ENCODE measurements at places on chromosomes 1 and 21.

DNA sequence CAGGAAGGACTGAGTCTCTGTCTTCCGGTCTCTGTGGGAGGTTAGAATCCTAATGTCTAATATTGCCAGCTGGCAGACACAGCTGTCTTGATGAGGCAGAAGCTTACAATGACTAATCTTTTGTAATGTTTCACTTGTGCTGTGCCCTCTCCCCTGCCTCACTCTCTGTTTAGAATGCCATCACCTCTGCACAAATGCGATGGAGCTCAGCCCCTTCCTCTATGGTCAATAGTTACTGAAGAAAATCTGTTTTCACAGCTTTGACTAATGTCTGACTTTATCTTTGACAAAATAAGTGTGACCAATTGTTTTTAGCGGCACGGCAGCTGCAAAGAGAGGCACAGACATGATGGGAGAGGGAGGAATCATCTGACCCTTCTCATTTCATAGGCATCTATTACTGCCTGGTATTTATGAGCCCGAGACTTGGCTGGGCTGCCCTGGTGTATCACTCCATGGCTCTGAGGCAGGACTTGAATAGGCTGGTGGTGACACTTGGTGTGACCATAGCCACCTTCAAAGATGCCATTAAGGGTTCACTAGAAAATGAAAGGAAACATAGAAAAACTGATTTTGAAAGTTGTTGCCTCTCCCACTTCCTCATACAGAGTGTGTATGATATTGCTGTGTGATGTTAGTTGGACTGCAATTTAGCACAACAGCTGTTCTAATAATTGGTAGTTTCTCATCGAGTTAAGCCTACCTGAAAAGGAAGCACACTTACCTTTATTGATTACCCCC is 163.2 kb upstream of the NBPF11 start:
- DNase-seq: no peak

DNA sequence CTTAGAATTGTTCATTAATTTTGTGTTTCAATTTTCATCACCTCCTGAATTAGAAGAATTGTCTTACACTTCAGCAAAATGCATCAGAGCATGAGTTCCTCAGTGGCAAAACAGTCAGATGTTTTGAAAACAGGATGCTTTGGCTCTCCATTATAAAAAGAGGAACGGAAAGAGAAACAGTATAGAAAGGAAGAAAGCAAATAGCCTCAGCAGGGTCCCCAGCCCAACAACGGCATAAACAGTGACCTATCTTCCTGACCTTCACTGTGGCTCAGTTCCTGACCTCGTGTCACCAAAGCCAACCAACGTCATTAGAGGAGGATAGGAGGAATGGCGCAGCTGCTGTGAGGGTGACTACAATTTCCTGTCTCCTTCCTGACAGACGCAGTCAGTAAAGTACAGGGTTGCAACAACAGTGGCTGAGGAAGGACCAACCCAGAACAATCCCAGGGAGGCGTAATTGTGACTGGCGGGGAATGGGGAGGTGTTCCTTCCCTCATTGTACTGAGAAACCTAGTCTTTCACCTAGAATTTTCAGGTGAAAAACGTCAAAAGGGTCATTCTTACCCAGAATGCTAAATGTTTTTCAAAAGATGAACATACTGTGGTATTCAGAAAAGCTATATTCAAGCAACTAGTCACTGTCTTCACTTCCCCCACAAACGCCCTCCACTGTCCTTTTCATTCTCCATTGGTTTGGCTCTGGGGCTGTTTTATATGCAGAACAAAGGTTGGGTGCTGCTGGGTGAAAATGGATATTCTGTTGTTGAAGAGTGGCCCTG is 197.9 kb upstream of the SGIP1 start:
- peak; percentile 41 for DNase-seq

DNA sequence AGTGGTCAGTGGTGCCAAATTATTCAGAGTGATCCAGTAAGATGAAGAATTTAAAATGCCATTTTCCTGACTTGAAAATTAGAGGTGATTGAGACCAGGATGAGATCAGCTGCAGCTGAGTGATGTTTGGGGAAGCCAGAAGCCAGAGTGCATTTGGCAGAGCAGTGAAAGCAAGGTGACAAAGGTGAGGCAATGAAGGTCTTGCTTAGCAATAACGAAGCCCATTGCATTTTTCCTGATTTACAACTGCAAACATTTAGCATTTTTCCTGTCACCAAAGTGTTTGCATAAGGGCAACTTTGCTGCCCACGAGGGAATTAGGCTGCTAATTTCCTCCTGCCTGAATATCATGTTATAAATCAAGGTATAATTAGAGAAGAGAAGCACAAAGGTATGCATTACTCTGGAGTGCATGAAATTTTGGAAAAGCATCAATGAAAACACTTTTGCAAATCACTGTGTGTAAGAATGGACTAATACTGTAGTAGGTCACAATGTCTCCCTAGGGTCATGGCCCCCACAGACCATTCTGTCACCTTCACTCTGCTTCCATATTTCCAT is 188.2 kb upstream of the LYPLAL1 start:
- no peak for DNase-seq

DNA sequence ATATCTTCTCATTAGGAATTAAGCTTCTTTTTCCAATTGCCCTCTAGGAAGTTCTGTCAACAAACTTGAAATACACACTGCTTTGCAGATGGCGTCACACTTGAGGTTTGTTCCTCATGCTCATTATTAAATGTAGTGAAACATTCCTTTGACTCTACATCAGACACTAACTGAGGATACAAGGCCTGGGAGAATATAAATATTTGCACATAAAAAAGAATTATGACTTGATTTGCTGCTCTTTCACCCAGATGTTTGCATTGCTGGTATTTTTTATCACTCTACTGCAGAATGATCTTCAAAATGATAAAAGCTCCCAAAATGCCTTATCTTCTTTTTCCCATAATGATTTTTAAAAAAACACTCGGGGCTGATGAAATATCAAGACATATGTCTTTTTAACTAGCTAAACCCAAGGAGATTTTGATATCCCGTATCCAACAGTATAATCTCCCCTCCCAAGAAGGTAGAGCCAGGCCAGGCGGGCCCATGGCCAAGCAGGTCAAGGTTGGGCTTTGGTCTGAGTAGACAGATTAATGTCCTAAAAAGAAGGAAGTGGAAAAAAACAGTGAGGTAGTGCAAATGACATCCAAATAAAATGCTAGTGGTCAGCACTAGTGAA is 264.6 kb downstream of the HHIPL2 start:
- DNase-seq: peak; percentile 39

Measured in adrenal gland (tissue), 19 donors.